Natural killer cell (primary cell): ENCODE measurements at places on chromosomes 1 and 21. TPM values are rescaled to one million over a fixed set of nuclear protein-coding genes. Genes with fewer than 3 reads are reported as not detected.

KCNJ9 gene
- total RNA-seq, result not detected

XKR8 gene
- 16.8 TPM for total RNA-seq

DNA sequence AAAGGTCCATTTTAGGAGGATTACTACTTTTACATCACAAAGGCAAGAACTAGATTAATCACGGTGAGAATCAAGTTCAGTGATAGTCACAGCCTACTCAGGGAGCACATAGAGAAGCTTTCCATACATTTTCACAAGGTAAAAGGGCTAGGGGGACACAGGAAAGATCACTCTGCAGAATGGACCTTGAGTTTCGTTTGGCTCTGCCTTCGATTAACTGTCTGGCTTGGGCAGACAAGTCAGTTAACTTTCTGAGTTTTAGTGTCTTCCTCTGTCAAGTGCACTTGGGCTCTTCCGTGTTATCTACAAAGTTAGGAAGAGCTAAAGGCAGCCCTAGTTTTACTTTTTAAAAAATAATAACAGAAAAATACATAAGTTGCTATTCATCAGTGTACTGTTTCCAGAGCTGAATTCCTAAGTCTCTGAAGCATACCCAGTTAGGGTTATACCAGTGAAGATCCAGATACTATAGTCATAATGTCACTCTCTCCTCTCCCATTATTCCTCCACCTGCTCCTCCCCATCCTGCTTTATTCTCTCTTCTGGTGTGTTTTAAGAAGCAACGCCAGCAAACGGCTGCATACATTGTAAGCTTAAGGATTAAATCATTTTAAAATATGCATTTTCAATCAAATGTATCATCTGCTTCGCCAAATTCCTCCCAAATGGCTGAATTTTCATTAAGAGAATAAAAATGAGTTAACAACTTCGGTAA, 1.7 kb downstream of the CEP170 start:
- no peak for DNase-seq

DNA sequence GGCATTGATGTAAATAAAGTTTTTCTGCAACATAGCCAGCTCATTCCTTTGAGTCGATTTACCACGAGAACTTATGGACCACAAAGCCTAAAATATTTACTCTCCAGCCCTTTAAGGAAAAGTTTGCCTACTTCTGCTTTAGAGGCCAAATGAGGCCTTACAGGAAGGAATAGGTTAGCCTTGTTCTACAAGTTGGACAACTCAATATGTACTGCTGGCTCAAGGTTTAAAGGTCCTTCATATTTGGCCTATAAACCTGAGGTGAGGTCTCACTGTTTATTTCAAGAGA, 144.5 kb upstream of the DNAH14 start:
- DNase-seq, result no peak

DNA sequence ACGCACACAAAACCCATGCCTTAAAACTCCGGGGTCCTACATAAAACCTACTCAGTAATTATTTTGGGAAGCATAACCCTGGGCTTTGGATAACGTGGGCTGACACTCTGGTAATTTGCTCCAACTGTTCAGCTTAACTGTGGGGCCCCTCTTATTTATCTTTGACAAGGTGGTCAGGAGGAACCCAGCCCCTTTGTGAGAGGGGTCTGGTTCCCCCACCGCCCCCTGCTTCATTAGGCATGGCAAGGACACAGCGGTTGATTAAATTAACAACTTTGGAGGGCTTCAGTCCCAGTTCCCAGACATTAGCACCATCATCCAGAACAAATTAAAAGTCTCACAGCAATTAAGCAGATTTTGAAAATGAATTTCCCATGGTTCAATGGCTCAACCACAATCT, 14.7 kb downstream of the WLS start:
- DNase-seq, result no peak

DNA sequence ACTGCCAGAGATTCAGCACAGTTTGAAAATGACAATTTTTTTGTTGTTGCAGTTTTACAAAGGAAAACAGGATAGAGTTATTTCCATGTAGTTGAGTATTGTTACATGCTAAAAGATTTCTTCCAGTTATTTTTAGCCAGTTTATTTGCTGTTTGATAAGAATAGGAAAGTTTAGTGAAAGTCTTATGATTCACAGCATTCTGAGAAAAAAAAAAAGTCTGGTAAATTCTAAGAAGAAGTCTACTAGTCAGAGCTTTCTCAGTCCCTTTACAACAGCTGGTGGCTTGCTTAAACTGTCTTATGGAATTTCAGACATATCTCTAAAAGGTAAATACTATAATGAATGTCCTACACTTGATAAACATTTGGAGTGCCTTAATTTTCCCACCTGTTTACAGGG, 341.7 kb downstream of the DSCAM start:
- DNase-seq, result no peak
